Myocyte (in vitro differentiated cells): ENCODE measurements at places on chromosomes 5 and 9. TPM values are rescaled to one million over a fixed set of nuclear protein-coding genes. Genes with fewer than 3 reads are reported as not detected.

Gene PRDM9
- total RNA-seq = not detected in 2 replicates

Gene LIFR
- 11.1 and 16.2 TPM in 2 replicates for total RNA-seq

DNA sequence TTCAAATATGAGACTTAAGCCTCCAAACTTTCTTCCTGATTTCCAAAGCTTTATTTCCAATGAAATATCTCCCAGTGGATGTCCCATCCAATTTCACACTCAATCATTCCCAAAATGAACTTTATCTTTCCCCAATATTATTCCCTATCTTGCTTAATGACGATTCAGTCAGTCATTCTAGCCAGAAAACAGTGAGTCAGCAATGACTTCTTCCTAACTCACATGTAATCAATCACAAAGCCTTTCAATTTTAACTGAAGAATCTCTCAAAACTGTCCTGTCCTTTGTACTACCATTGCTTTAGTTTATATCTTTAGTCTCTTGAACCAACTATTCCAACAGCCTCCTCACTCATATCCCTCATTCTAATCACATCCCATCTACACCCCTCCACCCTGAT lies 34.9 kb downstream of the NSA2 start:
- no peak for DNase-seq

- no peak for DNase-seq
These were observed 14.2 kb upstream of the CXXC5 start for GRCh38 chr5:139634028-139634325.

- no peak for DNase-seq
These were observed 1124.6 kb downstream of the DTWD2 start for GRCh38 chr5:117863586-117864296.

Gene GABRA6
- total RNA-seq = not detected in 2 replicates
